Cortex of kidney (tissue), 1 donor: ENCODE measurements at places on chromosomes 2 and 18.

- no peak for DNase-seq
Measured at GRCh38 chr2:141497272-141497671, 633.5 kb downstream of the LRP1B start.

DNA sequence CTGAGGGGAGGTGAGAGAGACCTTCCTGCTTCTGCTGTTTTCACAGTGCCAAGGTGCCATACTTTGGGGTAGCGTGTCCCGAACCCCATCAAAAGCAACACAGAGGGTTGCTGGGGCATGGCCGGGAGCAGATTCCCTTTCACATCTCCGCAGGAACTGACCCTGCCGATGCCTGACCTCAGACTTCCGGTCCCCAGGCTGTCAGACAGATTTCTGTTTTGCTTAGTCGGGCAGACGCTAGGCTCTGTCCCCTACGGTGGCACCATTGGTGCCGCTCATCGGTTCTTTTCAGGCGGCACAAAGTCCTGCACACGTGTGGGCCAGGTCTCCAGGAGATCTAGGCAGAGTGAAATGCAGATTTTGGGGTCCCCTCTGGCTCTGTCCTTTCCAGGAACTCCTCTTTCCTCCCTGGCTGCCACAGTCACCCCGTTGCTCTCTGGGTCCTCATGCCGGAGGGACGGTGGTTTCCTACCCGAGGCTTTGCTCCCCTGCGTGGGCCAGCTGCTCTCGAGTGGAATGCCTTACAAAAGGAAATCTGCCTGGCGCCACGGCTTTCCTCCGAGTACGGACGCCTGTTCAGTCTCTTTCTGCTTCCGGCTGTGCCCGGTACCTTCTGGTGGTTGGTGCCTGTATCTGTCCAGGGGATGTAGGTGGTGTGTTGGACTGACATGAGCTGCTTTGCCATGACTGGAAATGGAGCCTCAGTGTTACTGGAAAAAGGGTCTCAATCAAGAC is 39.3 kb downstream of the RTP5 start:
- no peak for DNase-seq

- no peak for DNase-seq
Measured at GRCh38 chr18:75216212-75216910, 5.8 kb downstream of the TSHZ1 start.

- no peak for DNase-seq
Measured at GRCh38 chr18:8787794-8788193, 82.4 kb downstream of the MTCL1 start.

- DNase-seq, result no peak
Measured at GRCh38 chr18:8427339-8427738, 181.9 kb upstream of the RAB12 start.
